ENCODE measurements at places on chromosomes 13 and 19. TPM values are rescaled to one million over a fixed set of nuclear protein-coding genes. Genes with fewer than 3 reads are reported as not detected.

GRCh38 chr13:73142071-73142470 lies 83.3 kb downstream of the KLF5 start:
- no peak overlapping the region for H3K4me3 ChIP-seq
- H3K36me3 ChIP-seq, result no peaks in the 10 kb centered on the region
- peaks cover 2% of the 10 kb centered on the region for H3K27me3 ChIP-seq
- no peak overlapping the region for H3K27ac ChIP-seq

- peaks cover 15% of the 10 kb centered on the region for H3K36me3 ChIP-seq
- peak; percentile 81 for DNase-seq
- no peak overlapping the region for H3K4me3 ChIP-seq
- peaks cover 11% of the 10 kb centered on the region for H3K4me1 ChIP-seq
- H3K27ac ChIP-seq, result no peak overlapping the region
- peaks cover 2% of the 10 kb centered on the region for H3K27me3 ChIP-seq
These were observed 5.0 kb downstream of the ZSCAN5A start for GRCh38 chr19:56309511-56310185.

- peaks cover 5% of the 10 kb centered on the region for H3K27me3 ChIP-seq
- H3K36me3 ChIP-seq, result peaks cover 22% of the 10 kb centered on the region
- no peak for DNase-seq
- no peaks in the 10 kb centered on the region for H3K4me1 ChIP-seq
- no peak overlapping the region for H3K27ac ChIP-seq
These were observed 29.3 kb downstream of the ZNF566 start for GRCh38 chr19:36460046-36460445.

DNA sequence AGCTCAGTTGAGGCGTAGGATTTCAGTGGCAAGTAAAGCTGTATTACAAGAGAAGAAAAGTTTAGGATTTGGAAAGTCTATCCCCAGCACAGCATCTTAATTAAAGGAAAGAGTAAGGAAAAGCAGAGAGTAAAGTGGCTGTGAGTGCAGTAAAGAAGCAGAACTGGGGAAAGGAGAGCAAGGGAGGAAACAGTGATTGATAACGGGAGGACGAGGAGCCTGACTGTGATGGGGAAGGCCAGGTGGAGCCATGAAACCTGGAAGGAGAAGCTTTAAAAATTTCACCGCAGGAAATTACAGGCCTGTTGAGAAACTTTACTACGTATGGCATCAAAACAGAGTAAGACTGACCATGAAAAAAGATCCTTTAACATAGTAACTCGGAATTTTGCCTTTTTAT lies 175.6 kb downstream of the SHISA2 start:
- DNase-seq, result no peak
- no peak overlapping the region for H3K27ac ChIP-seq
- H3K4me1 ChIP-seq, result peaks cover 37% of the 10 kb centered on the region
- no peaks in the 10 kb centered on the region for H3K36me3 ChIP-seq

- peaks cover 16% of the 10 kb centered on the region for H3K27me3 ChIP-seq
- H3K4me1 ChIP-seq, result peaks cover 7% of the 10 kb centered on the region
- DNase-seq, result no peak
- H3K4me3 ChIP-seq, result no peak overlapping the region
- H3K36me3 ChIP-seq, result peaks cover 41% of the 10 kb centered on the region
- no peak overlapping the region for H3K27ac ChIP-seq
These were observed 23.3 kb downstream of the ELAVL1 start for GRCh38 chr19:7982103-7982502.

DNA sequence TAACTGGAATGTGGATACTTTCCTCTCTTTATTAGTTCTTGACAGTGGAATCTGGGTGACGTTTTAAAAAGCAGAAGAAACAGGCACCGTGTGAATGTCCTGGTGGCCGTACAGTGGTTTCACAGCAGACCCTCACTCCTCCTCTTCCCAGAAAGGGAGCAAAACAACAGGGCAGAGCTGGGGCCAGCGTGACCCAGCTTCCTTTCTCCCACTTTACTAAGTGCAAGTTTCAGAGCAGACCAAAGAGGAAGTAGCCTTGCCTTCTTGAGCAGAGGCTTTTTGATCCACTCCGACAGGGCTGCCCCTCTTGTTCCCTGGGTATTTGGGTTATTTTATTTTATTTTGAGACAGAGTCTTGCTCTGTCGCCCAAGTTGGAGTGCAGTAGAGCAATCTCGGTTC lies 19.6 kb upstream of the C19orf33 start:
- DNase-seq, result no peak
- H3K4me1 ChIP-seq, result peaks cover 11% of the 10 kb centered on the region
- no peak overlapping the region for H3K27ac ChIP-seq
- H3K4me3 ChIP-seq, result no peak overlapping the region
- peaks cover 5% of the 10 kb centered on the region for H3K36me3 ChIP-seq
- no peaks in the 10 kb centered on the region for H3K27me3 ChIP-seq

DNA sequence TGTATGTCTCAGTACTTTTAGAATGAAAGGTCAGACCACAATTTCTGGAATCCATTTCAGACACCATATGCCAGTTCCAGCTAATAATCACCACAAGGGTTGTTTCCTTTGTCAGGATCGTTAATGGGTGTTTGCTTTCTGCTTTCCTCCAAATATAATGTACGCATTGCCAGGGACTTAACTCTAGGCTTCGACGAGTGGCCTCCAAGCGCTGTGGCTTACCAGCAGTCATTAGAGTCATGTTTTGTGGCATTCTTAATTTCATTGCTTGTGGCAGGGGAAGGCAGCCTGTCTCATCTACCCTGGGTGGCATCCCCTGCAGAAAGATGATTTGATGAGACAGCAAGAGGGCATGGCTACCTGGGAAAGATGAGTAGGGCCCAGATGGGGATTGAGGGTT lies 22.5 kb downstream of the SAFB start:
- peaks cover 62% of the 10 kb centered on the region for H3K36me3 ChIP-seq
- H3K4me1 ChIP-seq, result no peaks in the 10 kb centered on the region
- DNase-seq, result no peak
- no peak overlapping the region for H3K27ac ChIP-seq
- H3K27me3 ChIP-seq, result peaks cover 2% of the 10 kb centered on the region
- no peak overlapping the region for H3K4me3 ChIP-seq

DNA sequence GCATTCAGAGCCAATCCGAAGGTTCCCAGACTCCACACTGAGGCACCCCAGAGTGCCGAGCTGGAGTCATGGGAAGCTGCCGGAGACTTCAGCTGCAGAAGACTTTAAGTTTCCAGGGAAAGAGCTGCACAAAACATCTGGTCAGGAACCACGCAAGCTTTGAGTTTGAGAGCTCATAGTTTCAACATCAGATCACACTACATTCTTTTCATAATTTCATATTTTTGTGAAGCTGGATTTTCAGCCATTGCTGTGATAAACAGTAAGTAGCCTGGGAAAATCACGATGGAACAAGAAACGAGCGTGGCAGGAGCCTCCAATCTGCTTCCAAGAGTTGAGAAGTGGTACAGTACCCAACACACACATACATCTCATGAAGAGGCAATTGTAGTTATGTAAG lies 25.5 kb upstream of the ATP12A start:
- H3K4me3 ChIP-seq, result no peak overlapping the region
- no peaks in the 10 kb centered on the region for H3K27me3 ChIP-seq
- DNase-seq, result no peak
- H3K4me1 ChIP-seq, result no peaks in the 10 kb centered on the region
- no peak overlapping the region for H3K27ac ChIP-seq
- H3K36me3 ChIP-seq, result no peaks in the 10 kb centered on the region

DNA sequence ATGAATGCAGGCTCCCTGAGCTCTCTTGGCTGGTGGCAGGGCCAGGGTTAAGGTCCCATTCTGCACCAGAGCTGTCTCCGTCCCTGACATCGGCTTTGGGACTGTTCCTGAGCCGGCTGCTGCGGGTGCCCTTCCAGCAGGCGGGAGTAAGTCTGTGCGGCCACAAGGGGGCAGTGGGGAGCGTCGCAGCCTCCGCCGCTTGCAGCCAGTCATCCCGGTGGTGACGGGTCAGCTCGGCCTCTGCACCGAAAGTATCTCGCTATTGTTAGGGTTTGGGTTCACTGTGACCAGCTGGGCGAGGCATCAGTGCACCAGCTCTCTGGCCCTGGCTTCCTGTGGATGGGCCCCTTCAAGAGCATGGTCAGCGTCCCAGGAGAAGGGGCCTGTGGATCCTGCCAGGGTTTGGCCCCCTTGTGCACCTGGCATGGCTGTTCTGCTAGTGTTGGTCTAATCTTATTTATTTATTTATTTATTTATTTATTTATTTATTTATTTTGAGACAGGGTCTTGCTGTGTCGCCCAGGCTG lies 15.1 kb downstream of the NDUFB7 start:
- peaks cover 11% of the 10 kb centered on the region for H3K4me1 ChIP-seq
- no peak overlapping the region for H3K27ac ChIP-seq
- peak; percentile 85 for DNase-seq
- no peak overlapping the region for H3K4me3 ChIP-seq

DNA sequence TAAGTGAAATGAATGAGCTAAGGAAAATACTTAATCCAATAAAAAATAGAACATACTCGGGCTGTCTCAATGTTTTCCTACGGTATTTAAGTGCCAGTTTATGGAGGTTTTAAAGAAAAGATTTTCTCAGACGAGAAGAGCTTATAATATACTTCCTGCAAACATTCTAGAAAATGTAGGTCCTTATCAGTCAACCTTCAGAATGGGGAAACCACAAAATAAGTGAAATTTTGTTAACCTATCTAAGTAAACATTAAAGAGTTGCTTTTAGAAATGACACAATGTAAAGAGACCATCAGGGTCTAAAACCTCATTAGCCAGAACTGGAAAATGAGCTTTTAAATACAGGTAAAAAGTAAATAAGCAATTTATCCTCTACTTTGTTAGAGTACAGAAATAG lies 12.1 kb downstream of the MIR17HG start:
- H3K27ac ChIP-seq, result no peak overlapping the region
- H3K36me3 ChIP-seq, result no peaks in the 10 kb centered on the region
- no peaks in the 10 kb centered on the region for H3K27me3 ChIP-seq

DNA sequence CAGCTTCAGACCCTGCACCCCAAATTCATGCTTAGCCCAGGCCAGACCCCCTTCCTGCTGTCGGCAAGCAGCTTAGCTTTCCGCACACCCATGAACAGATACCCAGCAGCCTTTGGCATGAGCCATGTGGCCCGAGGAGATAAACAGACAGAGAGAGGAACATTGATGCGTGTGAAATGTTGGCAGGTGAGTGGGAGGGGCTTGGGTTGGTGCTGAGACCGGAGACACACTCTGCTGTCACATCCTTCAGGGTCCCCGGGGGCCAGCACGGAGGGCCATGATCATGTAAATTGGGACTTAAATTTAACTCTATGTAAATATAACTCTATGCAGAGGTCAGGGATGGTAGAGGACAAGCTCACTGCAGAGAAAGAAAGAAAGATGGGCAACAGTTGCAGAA lies 1.5 kb downstream of the CD22 start:
- no peak for DNase-seq
- no peak overlapping the region for H3K4me3 ChIP-seq
- H3K4me1 ChIP-seq, result no peaks in the 10 kb centered on the region
- H3K27me3 ChIP-seq, result no peaks in the 10 kb centered on the region

DNA sequence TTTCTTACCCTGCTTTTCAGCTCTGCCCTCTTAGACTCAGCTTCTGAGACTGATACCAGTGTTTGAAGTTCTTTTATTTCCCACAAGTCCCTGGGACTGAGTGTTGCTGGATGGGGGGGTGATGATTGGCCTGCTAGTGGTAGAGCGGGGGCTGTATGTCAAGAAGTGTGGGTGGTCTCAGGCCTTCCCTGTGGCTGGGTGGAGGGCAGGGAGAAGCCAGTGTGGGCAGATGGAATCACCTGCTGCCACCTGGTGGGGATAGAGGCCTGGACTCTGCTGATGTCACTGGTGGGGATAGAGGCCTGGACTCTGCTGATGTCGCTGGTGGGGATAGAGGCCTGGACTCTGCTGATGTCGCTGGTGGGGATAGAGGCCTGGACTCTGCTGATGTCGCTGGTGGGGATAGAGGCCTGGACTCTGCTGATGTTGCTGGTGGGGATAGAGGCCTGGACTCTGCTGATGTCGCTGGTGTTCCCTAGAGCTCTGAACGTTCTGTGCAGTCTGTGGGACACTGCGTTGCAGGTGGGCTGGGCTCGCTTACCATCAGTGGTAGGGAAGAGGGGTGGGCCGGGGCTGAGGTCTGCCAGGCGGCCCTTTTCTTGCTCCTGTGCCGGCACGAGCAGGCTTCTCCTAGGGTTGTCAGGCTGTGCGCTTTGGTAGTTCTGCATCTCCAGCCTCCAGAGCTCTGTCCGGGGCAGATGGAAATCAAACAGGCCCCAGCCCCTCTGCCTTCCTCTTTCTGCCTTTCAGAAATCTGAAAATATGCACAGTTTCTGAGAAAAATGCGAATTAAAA lies 101.3 kb downstream of the ARHGEF7 start:
- peak overlapping the region; percentile 21 for H3K4me3 ChIP-seq
- H3K4me1 ChIP-seq, result peaks cover 52% of the 10 kb centered on the region
- H3K36me3 ChIP-seq, result peaks cover 44% of the 10 kb centered on the region

- H3K36me3 ChIP-seq, result no peaks in the 10 kb centered on the region
- no peak overlapping the region for H3K4me3 ChIP-seq
- H3K4me1 ChIP-seq, result no peaks in the 10 kb centered on the region
- no peak overlapping the region for H3K27ac ChIP-seq
These were observed 20.2 kb upstream of the FNDC3A start for GRCh38 chr13:48955536-48955935.

DNA sequence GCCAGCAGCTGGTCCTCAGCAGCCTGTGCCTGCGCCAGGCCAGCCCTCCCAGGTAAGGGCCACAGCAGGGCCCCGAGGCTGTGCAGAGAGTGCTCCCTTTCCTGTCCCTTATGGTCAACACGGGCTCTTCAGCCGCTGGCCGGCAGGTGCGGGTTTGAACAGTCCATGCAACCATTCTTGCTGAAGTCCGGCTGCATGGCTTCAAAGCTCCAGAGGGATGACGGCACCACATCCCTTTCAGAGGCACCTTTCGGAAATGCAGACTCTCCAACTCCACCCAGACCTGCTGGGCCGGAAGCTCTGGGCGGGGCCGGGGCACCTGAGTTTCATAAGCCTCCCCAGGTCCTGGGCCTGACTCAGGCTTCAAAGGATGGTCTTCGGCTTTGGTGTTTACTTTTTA lies 81.3 kb downstream of the SPACA7 start:
- no peak for DNase-seq
- H3K36me3 ChIP-seq, result no peaks in the 10 kb centered on the region
- no peak overlapping the region for H3K4me3 ChIP-seq
- peaks cover 4% of the 10 kb centered on the region for H3K27me3 ChIP-seq
- H3K4me1 ChIP-seq, result no peaks in the 10 kb centered on the region

DNA sequence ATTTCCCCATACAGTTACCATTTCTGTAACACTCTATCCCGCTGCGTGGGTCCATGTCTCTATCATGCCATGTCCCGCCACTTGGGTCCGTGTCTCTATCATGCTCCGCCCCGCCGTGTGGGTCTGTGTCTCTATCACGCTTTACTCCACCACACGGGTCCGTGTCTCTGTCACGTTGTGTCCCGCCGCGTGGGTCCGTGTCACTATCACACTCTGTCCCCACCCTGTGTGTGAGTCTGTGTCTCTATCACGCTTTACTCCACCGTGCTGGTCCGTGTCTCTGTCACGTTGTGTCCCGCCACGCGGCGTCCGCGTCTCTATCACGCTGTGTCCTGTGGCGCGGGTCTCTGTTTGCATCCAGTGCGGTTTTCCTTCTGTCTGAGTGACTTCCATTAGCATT lies 11.6 kb downstream of the ADPRHL1 start:
- DNase-seq, result no peak
- H3K4me1 ChIP-seq, result no peaks in the 10 kb centered on the region
- H3K27me3 ChIP-seq, result peaks cover 1% of the 10 kb centered on the region
- H3K4me3 ChIP-seq, result no peak overlapping the region
- H3K27ac ChIP-seq, result no peak overlapping the region
- peaks cover 10% of the 10 kb centered on the region for H3K36me3 ChIP-seq

Gene TRPC4
- total RNA-seq, result 6.5 TPM

Gene ZNF441
- 0.05 TPM for total RNA-seq

Gene CALR3
- not detected for total RNA-seq

Gene ANGPTL4
- 14.3 TPM for total RNA-seq

Gene ZNF793
- total RNA-seq, result 10.9 TPM

All from endothelial cell (in vitro differentiated cells).